Bladder microvascular endothelial cell (primary cell): ENCODE measurements at places on chromosomes 6 and 20. TPM values are rescaled to one million over a fixed set of nuclear protein-coding genes. Genes with fewer than 3 reads are reported as not detected.

Gene DBNDD2
- total RNA-seq = 1.5 and 6.1 TPM in 2 replicates

Gene POU5F1
- total RNA-seq = 0.19 and 0.32 TPM in 2 replicates

Gene CST4
- not detected in 2 replicates for total RNA-seq

Gene RMND1
- 21.8 and 22.8 TPM in 2 replicates for total RNA-seq

Gene AURKA
- total RNA-seq = 18.8 and 30.9 TPM in 2 replicates

Gene FABP7
- not detected in 2 replicates for total RNA-seq

Gene ATP5F1E
- total RNA-seq = 32.9 and 50.0 TPM in 2 replicates

Gene RTN4IP1
- total RNA-seq = 3.4 and 4.1 TPM in 2 replicates

Gene OR2J3
- total RNA-seq = not detected in 2 replicates

Gene PLN
- not detected in 2 replicates for total RNA-seq
